NAMALWA (cell line): ENCODE measurements at places on chromosomes 1 and 21.

GRCh38 chr1:39063775-39064174 is 37.6 kb downstream of the NDUFS5 start:
- no peak for DNase-seq

DNA sequence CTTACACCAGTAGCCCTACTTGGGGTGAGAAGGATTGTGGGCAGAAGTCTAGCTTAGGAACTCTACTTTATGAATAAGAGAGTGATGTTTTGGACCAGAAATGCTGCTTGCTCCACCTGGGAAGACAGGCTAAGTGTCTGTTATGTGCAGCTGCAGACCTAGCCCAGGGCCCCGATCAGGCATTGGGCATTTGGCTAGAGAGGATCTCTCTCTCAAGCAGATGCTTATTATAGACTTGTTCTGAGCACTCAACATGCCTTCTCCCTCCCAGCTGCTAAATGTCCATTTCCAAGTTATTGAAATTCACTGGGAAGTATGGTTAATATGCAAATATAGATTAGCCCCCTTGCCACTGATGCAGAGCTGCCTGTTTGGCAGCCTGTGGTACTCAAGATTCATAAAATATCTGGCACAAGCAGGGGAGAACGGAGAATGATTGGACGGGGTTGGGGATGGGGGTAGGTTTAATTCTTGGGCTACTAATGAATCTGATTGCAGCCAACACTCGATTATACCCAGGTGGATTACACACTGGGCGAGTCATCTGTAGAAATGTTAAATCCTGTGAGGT is 115.9 kb downstream of the KCND3 start:
- no peak for DNase-seq

DNA sequence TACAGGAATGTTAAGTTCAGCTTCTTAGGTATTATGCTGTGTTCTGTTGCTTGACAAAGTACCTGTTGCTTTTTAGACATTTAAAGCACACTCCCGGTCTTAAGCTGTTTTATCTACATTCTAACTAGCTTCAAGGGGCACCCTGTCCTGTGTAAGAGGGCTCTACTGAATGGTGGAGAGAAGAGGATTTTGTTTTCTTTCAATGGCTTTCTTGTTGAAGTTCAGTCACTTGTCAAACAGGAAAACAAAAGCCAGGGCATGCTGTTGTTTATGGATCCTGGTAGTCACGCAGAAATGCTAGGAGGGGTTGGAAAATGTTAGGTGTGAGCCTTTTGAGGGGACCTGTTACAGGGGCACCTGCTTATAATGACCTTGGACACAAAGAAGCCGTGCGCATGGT is 30.7 kb downstream of the PGM1 start:
- no peak for DNase-seq

GRCh38 chr1:63902844-63903589 is 129.2 kb downstream of the ROR1 start:
- DNase-seq, result no peak

DNA sequence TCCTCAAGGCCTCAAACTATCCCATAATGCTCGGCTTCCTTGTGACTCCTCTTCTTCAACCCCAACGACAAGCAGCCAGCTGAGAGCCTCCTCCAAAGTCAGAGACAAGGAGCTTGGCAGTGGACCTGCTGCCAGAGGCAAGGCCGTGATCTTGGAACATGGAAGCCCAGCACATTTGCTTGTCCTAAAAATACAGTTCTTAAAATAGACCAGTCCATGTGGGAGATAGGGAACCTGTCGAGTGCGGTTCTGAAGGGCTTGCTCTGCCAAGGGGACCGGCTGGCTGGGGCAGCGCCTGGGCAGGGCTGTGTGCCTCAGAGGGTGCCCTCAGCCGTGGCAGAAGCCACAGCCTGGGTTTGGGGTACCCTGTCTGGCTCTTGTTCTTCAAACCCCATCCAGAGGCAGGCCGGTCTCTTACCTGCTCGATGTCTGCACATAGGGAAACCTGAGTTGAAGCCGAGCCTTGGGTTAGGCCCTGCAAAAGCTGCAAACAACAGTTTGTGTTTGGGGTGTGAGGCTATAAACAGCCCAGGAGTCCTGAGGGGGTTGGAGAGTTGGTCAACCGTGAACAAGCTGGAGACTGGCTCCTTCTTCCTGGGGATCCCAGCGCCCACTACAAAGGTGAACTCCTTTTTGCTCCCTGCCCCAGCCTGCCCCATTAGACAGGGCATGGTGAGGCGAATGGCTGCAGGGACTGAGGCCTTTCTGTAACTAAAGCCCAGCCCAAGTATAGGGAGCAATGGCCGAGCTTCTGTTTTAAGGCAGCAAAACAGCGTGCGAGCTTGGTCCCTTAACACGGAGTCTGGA is 228.8 kb downstream of the CAMTA1 start:
- no peak for DNase-seq

DNA sequence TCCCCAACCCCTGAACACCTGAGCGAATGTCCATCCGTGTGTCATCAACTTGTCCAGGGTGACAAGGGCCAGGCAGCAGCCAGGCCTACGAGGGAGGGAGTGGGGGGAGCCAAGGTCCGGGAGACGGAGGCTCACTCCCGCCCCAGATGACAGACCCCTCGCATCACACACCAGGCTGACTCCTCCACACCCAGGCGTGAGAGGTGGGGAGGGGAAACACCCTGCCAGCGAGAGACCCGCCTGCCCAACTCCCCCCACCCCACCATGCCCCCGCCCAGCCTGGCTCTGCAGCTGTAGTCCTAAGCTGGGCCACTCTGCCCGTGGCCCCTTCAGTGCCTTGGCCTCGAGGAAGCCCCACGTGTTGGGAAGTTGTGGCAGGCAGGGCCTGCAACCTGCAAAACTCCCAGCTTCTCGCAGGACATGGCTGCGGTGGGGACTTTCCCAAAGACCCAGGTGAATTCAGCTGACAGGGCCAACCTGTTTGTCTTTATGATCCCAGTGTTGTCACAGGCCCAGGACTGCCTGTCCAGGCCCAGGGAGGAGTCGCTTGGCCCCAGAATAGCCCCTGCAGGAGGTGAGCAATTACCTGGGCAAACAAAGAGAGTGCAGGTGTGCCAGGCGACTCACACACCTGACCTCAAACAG is 62.9 kb downstream of the RIPK4 start:
- DNase-seq, result no peak

GRCh38 chr1:77056525-77056924 is 162.7 kb downstream of the PIGK start:
- no peak for DNase-seq

DNA sequence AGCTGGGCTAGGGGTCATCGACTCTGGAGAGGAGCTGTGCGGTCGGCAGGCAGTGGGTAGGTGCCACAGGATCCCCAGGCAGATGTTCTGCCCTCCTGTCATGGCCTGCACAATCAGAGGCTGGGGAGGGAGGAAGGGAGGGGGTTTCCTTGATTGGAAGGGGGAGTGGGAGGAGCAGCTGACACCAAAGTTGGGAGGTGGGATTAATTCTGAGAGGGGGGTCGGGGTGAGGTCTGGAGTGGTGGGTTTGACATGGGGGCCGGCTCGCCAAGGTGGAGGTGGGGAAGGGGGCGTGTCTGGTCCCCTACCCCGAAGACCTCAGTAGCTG is 651 bp upstream of the HPCA start:
- DNase-seq, result no peak

DNA sequence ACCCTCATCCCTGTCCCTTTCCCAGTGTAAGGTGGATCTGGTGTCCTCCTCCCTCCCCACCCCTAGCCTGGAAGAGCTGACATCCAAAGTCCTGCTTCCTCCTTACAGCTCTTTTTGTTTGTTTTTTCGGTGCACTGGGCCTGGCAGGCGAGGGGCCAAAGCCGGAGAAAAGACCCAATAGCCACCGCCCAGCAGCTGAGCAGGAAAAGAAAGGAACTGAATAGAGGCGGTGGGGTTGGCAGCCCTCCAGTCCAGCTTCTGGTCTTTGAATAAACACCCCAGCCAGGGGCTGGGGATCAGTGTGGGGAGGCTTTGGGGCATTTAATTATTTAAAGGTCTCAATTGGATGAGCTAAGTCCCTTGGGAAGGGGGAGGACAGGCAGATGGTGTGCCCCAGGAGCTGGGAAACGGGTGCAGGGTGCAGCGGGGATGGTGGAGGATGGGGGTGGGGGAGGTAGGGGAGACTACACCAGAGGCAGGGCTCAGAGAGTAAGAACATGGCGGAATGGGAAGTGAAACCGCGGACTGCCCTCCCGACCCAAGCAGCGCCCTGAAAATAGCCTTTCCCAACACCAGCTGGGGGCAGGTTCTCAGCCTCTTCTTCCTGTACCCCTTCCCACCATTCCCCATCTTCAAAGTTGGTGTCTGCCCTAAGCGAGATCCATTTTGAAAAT is 20.2 kb downstream of the BTG2 start:
- peak; percentile 77 for DNase-seq

DNA sequence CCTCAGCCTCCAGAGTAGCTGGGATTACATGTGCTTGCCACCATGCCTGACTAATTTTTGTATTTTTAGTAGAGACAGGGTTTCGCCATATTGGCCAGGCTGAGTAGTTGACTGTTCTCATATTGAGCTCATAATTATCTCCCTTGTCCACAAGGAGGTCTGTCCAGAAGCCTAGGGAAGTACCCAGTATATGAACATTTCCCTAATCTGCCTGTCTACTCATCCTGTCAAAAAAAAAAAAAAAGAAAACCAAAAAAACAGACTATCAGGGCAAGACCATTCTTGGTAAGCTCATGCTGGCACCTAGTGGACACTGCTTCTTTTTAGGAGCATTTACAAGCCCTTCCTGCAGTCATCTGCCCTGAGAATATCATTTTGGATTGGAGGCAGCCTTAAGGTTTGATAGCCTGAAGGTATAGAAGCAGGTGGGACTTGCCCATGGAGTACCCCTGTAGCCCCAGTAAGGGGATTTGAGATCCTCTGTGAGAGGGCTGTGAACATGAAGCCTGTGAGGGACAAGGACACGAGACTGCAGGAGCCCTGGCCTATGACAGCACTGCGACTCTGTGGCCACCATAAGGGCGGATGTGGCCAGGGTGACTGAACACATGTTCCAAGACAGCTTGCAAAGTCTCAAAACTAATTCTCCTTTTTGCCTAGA is 10.8 kb upstream of the DUSP12 start:
- DNase-seq, result peak; percentile 83

DNA sequence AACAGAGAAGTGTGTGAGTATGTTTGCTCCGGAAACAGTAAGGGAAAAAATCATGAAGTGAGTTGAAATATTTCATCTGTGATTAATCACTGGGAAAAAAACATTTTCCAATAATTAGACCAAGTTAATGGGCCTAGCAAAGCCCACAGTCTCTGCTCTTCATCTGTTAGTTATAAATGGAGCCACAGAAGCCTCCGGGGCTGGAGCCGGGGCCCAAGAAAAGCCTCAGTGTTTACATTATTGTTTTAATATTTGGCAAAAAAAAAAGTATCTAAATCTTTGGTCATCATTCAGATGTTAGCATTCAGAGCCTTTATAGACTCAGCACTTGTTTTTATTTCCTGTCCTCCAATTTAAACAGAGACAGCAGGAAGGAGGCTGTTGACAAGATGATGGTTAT is 115.0 kb downstream of the UBE2U start:
- DNase-seq, result no peak

DNA sequence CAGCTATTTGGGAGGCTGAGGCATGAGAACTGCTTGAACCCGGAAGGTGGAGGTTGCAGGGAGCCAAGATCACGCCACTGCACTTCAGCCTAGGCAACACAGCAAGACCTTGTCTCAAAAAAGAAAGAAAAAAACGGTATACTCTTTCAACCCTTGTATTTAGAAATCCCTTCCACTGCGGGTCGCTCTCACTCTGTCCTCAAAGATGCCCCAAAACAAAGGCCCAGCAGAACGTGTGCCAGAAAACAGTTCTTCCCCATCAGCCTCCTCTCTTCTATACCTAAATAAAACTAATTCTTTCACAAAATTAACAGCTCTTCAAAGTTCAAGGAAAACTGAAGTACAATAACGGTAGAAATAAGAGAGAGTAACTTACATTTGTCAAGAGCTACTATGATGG is 13.2 kb downstream of the SETD4 start:
- DNase-seq, result no peak

DNA sequence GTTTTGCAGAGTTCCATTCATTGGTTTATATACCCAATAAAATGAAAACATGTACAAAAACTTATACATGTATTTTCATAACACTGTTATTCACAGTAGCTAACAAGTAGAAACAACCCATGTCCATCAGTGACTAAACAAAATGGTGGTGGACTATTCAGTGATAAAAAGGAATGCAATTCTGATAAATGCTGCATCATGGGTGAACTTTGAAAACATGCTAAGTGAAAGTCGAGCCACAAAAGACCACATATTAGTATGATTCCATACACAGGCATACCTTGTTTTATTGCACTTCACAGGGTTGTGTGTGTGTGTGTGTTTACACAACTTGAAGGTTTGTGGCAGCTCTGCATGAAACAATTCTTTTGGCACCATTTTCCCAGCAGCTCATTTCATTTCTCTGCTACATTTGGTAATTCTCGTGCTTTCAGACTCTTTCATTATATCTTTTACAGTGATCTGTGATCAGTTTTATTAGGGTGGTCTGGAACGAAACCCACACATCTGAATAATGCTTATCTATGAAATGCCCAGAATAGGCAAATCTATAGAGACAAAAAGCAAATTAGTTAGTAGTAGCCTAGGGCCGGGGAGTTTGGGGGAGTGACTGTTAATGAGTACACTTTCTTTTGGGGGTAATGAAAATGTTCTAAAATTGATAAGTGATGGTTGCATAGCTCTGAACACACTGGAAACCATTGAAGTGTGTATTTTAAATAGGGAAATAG is 27.2 kb downstream of the RNF11 start:
- DNase-seq, result no peak

DNA sequence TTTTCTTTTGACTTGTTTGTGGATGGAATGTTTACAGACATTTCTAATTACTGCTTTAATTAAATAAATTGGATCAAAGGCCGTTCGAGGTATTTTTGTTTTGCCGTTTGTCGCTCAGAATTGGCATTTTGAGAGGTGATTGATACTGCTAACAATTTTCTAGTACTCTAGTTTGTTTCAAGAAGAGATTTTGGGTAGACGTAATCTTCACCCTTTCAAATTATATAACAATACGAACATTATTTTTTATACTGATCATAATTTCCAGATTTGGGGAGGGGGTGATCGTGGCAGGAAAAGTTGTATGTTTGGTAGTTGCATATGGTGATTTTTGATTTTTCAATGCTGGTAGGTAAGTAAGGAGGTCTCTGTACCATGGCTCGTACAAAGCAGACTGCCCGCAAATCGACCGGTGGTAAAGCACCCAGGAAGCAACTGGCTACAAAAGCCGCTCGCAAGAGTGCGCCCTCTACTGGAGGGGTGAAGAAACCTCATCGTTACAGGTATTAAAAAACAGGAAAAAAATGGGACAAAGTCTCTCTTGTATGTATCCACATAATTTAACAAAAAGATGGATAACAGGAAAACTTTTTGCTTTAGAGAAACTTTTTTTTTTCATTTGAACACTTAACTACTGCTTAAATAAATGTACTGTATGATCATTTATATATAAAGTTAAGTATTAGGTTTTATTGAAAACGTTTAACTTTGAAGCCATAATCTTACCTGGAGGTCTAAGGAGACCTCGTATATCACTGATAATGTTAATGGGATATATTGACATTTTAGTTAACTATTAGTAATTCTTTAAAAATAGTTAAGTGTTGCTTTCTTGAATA is 1.7 kb downstream of the H3-3A start:
- peak; percentile 59 for DNase-seq

GRCh38 chr1:43883321-43883720 is 50.3 kb upstream of the ARTN start:
- DNase-seq, result no peak
